Epithelial cell of prostate (primary cell): ENCODE measurements at places on chromosomes 2 and 18.

DNA sequence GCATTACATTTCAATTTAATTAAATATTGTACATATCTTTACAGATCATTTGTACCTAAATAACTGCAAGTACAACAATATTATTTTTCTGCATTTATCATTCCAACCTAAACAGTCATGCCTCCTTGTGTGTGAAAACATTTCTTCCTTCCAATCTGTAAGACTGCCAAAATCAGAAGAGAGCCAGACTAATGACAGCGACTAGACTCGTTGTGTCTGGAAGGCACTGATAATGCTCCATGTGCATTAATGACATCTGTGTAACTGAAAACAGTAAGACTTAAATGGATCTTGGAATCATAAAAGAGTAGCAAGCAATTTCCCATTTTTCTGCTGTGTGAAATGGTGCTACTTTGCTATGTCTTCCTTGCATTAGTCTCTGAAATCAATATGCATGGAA, 278.0 kb upstream of the DSEL start:
- no peak for DNase-seq

GRCh38 chr2:203688798-203689197, 17.6 kb upstream of the CD28 start:
- DNase-seq: no peak

DNA sequence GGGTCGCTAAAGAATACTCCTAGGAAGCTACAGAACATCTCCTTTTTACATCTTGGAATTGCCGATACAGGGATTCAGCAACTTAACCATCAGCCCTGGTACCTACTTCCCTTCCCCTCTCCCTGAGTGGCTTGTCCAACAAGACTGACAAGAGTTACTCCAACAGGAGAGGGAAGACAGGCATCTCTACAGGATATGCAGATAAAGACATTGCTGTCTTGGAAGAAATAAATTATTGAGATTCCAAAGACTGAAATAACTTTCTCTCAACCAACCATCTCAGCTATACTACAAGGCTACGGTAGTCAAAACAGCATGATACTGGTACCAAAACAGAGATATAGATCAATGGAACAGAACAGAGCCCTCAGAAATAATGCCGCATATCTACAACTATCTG, 87.2 kb downstream of the TRABD2A start:
- no peak for DNase-seq

DNA sequence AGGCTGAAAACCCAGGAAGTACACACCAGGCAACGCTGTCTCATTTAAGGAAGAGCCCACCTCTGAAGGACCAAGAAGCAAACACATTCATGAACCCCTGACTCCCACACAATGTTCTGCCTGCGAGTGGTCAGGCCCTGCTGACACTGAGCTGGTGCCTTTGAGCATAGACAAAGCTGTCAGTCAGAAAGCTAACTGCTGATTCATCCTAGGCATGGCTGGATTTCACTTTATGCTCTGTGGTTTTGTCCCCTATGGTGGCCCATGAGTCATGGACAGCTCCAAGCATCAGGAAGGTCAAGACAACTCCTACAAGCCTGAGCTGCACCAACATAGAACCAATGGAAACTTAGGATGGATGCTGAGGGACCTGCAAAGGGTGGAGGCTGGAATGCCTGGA, 78.9 kb downstream of the UXS1 start:
- no peak for DNase-seq

DNA sequence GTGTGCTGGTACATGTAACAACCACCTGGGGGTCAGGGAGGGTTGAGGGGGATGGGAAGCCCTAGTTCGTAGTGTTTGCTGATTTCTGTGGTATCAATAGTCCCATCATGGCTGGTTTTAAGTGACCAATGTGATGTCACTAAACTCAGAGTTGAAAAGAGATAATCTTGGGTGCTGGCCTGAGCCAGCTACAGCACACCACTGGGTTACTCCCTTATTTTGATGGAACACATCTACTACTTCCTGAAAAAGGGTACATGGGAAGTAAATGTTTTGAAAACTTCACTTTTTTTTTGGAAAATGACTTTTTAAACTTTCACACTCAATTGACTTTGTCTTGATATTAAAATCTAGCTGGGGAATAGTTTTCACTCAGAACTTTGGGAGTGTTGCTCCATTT, 87.0 kb upstream of the CXCR4 start:
- DNase-seq: no peak

DNA sequence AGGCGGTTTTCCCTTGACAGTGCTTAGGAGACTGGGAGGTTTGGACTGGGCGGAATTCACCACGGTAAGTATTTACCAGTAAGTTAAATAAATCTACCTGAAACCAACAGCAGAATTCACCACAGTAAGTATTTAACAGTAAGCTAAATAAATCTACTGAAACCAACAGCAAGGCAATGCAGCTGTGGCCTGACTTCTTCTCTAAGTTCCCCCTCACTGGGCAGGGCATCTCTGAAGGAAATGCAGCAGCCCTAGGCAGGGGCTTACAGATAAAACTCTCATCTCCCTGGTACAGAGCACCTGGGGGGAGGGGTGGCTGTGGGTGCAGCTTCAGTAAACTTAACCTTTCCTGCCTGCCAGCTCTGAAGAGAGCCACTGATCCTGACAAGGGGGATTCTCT, 432.5 kb upstream of the LRRTM1 start:
- no peak for DNase-seq

GRCh38 chr2:228613133-228613850, 431.8 kb upstream of the SPHKAP start:
- DNase-seq: no peak

DNA sequence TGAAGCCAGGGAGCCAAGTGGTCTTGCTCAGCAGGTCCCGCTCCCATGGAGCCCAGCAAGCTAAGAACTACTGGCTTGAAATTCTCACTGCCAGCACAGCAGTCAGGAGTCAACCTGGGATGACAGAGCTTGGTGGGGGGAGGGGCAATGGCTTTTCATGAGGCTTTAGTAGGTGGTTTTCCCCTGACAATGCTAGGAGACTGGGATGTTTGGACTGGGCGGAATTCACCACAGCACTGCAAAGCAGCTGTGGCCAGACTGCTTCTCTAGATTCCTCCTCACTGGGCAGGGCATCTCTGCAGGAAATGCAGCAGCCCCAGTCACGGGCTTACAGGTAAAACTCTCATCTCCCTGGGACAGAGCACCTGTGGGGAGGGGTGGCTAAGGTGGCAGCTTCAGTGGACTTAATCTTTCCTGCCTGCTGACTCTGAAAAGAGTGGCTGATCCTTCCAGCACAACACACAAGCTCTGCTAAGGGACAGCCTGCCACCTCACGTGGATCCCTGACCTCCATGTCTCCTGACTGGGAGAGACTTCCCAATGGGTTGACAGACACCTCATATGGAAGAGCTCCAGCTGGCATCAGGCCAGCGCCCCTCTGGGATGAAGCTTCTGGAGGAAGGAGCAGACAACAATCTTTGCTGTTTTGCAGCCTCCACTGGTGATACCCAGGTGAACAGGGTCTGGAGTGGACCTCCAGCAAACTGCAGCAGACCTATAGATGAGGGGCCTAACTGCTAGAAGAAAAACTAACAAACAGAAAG, 349.7 kb upstream of the ST6GAL2 start:
- no peak for DNase-seq

DNA sequence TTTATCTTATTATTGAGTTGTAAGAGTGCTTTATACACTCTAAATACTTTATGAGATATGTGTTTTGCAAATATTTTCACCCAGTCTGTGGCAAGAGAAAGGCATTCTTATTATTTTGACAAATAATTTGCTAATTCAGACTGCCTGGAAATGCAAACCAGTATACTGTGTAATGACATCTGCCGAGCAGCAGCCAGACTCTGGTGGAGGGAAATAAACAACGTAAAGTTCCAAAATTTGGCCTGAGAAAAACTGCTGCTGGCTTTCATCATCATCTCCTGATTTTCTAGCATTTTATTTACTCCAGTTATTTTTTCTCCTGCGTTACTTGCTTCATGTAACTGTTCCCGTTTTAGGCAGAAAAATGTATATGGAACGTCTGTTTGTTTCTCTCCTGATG, 161.6 kb downstream of the RNF152 start:
- DNase-seq: no peak

GRCh38 chr18:75100832-75101630, 107.9 kb downstream of the PTGR3 start:
- no peak for DNase-seq

DNA sequence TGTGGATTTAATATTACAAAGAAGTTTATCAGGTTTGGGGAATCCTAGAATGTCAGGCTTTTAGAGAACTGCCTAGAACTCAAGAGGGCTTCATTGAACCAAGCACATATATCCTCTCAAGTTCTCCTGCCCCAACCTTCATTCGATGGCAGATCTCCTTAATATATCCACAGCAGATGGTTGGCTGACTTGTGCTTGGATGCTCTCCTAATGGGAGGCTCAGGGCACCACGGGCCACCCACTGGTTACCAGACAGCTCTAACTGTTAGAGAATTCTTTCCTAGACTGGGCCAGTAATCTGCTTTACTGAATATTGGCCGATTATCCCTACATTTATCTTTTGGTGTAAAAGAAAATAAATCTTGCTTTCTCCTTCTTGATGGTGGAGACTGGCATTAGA, 87.2 kb upstream of the ATP8B1 start:
- DNase-seq: no peak

- no peak for DNase-seq
Observed at GRCh38 chr2:200463452-200463851, 46.4 kb downstream of the KCTD18 start.

DNA sequence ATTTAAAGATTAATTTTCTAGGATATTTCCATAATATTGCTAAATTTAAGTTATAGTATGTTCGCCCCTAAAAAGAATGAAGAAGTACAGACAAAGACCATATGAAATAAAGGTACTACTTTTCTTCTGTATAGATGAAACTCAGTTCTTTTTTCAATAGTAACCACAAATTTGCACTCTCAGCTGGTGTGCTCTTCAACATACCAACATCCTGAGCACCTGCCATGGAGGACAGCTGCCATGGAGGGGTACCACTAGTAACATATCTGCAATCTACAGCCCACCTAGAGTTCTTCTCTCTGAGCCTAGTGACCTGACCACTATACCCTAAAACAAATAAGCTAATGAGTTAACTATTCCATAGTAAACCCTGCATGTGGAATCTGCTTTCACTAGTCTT, 36.8 kb upstream of the ERCC3 start:
- DNase-seq: no peak

GRCh38 chr18:47545613-47546012, 294.2 kb upstream of the SKOR2 start:
- DNase-seq: no peak

GRCh38 chr2:216659276-216659675, 26.1 kb downstream of the IGFBP2 start:
- DNase-seq: no peak

GRCh38 chr2:98805412-98806171, 74.7 kb upstream of the MGAT4A start:
- peak; percentile 33 for DNase-seq

DNA sequence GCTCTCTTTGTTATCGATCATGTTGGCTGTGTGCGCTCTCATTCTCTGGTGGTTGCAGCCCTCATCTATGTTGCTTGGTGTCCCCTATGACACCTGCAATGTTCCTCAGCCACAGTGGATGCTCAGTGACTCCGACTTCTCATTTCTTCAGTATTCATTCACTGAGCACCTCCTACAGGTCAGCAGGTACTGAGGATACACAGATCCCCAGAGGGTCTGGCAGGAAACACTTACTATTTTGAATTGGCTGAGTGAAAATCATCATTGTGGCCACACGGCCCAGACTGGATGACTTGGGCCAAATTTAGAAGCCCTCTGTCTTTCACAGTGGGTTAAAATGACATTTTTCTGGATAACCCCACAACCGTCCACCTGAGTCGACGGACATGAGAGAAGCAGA, 32.1 kb downstream of the EN1 start:
- DNase-seq: no peak

DNA sequence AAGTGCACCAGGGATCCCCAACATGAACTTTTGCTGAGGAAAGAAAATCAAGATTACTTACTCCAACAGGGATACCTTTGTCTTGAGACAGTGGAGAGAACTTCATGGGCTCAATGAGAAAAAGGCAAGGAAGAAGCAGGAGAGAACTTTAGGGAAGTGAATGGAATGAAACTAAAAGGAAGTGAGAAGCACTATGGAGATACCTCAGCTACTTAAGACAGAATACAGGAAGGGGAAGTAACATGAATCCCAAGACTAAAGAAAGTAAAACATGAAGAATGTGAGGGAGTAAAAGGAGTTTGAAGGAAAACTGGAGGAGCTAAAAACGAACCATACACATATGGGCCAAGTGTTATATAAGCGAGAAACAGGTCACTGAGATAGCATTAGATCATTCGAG, 32.4 kb upstream of the ACTR3 start:
- DNase-seq: no peak

GRCh38 chr2:213934560-213934959, 476.3 kb upstream of the VWC2L start:
- no peak for DNase-seq

DNA sequence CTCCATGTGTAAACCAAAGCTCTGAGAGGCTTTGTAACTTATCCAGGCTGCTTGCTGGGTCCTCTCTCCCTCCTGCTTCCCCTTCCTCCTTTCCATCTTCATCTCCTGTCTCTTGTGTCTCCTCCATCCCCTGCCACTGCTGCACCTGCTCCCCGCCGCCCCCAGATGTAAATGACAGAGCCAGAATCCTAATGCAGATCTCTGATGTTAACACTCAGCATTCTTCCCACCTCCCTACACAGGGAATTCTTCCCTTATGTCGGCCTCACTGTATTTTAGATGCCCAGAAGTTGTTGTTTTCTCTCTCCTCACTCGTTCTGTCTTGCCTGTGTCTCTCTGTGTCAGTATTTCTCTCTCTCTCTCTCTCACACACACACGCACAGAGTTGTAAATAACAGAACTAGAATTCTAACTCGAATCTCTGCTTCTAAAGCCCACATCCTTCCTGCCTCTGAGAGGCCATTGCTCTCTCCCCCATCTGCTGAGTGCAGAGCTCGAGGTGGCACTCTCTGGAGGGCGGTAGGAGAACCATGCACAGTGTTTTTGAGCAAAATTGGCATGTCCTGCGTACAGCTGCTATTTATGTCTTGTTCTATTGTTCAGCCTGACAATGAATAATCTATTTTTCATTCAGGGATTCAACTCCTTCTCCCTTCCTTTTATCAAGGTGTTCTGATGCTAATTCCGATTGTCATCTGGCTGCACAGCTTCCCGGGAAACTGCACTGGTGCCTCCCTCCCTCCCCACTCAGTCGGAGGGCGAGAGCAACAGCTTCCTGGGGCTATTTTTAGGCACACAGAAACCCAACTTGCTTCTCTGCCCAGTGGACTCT, 219.9 kb downstream of the SH3RF3 start:
- no peak for DNase-seq
